ENCODE measurements at places on chromosomes 3 and 15. TPM values are rescaled to one million over a fixed set of nuclear protein-coding genes. Genes with fewer than 3 reads are reported as not detected.

DNA sequence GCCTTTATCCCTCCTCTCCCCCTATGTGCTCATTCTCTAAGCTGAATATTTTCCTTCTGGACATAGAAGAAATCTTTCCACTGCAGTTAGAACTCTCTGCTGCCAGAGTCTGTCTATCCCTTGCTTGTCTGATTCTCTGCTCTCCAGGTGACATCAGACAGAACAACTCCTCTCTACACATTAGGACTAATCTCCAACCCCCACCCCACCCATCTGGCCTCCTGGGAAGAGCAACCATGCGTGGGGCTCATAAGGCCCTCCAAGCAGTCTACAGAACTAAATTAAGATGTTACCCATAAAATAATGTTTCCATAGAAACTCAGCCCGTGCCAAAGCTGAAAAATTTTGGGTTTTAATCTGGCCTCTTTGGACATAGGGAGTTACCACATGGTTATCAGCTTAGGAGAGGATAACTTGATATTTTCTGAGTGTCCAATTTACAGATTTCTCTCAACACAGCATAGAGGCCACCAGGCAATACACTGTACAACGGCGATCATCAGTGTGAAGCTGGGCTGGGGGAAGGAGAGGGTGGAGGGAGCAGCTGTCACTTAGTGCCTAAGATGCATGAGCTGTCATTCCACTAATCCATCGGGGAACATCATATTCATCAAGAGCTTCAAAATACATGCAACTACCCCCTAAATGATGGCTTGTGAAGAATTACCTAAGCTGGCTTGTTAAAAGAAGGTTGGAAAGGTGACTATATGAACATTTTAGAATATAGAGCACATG, 199.4 kb downstream of the CLSTN2 start:
- DNase-seq: no peak

DNA sequence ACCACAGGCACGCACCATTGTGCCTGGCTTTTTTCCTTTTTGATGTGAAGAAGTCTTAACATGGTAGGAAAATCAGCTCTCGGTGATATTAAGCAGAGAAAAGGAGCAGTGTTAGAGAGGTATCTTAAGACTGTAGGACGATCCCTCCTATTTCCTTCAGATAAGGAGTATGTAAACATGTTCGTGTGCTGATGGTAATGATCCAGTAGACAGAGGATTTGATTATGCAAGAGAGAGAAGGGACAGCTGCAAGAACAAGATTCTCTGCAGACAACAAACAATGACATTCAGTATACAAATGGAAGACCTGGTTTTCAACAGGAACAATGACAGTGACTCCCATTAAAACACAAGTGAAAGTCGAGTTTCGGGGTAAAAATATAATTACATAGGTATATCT, 95.1 kb upstream of the MELTF start:
- DNase-seq: no peak

GRCh38 chr15:52733088-52733487, 53.9 kb upstream of the ATOSA start:
- DNase-seq: peak; percentile 11

DNA sequence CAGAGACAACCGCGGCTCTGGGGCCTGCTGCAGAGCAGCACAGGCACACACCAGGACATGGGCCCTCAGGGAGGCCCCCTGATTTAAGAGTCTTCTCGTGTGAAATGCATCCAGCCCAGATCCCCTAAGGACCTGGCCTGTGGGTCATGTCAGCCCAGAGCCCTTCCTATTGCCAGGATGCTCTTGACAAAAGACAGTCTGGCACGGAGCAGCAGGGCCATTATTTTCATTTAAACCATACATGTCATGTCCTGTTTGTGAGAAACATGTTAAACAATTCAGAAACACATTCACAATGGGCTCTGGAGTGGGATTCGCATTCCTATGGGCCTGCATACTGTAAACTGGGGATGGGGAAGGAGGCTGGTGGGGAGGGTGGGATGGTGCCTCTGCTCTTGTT, 367.4 kb upstream of the WNT5A start:
- peak; percentile 20 for DNase-seq

DNA sequence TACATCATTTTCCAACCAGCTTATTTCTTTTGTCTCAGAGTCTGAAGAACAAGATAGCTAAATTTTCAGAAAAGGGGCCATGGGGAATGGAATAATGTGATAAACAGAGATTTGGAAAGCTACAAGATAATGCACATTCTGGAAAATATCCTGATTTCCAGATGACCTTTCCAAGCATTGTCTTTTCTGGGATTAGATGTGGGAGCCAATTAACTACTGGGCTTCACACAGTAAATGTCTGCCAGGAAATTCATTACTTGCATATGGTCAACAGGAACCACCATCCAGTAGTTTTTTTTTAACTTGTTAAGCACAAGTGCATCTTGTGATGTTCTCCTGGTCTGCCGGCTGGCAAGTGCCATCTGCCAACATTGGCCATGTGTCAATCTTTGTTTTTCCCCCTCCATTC, 131.1 kb upstream of the BFSP2 start:
- peak; percentile 94 for DNase-seq

GRCh38 chr15:80615361-80615736, 79.8 kb upstream of the ABHD17C start:
- DNase-seq: no peak

- no peak for DNase-seq
These were observed 17.2 kb downstream of the PRKCD start for GRCh38 chr3:53178246-53178645.

- DNase-seq: peak; percentile 50
These were observed 34.8 kb downstream of the LMCD1 start for GRCh38 chr3:8536096-8537056.

DNA sequence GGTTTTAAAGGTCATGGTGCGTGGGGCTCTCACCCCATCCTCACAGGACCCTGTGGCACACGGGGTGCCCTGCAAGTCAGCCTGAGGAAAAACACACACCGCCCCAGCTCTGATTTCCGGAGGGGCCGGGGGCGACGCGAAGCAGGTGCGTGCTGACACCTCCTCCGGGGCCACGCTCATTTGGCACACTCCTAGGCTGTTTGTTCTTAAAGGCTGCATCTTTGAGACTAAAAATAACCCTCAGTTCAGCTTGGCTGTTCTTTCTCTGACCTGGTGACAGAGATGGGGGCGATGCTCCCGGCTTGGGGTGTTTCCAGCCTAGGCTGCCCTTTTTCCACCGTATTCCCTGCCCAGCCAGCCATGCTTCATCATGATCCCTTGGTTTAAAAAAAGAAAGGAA, 141.5 kb upstream of the TPM1 start:
- no peak for DNase-seq

- DNase-seq: no peak
These were observed 9.0 kb downstream of the MYD88 start for GRCh38 chr3:38147421-38147820.

DNA sequence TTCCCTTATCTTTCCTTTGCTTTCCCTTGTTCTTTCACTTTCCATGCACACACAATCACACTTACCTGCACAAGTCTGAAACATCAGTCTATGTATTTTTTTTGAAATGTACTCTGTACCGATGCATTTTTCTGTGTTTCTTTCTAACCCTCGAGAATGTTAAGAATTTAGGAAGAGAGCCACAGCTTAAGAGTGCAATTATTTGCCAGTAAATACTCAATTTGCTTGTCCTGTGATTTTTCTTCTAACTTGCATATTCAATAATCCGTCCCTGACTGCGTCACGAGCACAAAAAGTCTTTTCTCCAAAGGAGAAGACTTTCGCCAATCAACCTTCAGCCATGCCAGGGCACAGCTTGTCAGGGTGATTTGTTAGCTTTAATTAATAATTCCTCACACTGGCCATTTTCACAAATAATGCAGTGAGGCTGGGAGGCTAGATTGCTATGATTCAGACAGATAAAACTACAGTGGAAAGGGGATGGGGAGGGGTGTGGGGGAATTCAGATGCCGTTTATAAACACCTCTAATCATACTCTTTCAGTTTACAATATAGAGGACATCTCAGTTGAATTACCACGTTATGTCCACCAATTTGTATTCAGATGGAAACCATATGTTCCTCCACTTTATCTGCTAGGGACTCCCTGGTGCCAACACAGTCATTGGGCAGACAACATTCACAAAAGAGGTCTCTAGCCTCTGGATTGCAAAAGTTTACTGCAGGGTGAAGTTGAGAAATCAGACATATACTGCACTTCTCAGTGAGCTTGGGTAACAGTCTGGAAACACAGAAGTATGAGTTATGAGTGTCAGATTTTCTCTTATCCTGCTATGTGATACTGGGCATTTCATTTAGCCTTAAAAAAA, 388.0 kb downstream of the ZBTB20 start:
- peak; percentile 27 for DNase-seq

DNA sequence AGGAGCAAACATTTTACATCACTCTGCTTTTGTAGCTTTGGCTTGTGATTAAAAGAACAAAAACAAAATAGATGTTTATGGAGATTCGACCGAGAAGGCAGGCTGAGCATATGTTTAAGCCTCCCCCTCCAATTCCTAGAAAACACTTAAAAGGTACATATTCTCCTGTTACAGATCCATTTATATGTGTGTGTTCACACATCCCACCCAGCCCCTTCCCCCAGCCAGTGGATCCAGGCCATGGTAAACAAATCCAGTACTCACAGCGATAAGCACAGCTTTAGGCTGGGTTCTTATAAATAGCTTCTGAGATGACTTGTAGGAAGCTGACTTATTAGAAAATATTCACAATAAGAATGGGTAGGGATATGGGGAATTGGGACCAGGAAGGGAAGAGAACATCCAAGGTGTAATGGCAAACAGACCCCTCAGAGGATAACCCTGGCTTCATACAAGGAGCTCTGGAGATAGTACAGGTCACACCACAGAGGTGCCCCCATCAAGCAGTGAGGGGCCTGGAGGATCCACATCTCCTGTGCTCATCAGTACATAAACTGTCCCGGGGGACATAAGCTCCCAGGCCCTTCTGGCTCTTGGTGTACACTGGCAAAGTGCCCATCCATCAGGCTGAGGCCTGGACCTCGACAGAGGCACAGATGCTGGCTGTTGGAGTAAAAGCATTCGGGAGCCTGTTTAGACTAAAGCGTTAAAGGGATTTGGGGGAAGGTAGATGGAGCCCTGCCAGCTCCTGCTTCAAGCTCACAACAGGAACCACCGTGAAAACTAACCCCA, 70.0 kb upstream of the UBE2E1 start:
- no peak for DNase-seq

DNA sequence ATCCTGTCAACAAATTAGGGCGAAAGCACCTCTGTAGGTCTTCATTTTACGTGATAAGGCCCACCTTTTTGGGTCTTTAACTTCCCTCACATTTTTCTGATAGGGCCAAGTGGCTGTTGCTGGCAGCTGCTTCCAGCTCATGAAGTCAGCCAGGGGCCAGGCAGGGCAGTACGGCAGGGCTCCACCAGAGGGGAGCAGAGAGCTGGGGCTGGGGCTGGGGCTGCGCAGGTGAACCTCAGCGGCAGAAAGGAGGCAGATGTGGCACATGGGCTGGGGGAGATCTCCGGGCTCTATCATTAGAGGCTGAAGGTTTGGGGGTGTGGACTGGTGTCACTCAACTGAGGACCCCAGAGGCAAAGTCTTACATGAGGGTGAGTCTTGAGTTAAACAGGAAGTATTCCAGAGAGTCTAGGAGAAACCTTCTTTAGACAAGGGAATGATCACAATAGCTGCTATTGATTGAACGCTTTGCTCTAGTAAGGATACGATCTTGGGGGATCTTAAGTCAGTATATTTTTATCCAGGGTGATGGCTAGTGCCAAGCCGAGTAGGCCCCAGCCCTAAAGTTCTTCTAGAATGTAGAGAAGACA, 62.8 kb upstream of the MEX3B start:
- DNase-seq: no peak

GRCh38 chr15:91051248-91051647, 28.9 kb upstream of the VPS33B start:
- no peak for DNase-seq

DNA sequence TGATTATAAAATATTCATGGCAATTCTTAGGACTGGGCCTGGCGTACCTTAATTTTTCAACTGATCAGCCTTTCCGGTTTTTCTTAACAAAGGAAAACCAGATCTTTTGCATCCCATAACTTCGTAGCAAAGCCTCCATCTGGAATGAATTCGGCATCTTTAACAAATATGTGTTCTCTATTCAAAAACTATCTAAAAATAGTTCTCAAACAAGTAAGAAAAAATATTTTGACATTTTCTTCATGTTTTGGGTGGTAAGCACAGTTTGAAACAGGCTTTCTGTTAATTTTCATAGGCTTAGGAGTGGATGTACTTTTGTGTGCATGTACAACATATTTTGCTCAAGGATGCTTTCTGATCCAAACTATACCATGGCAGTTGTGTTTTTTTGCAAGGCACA, 55.1 kb downstream of the RBMS3 start:
- DNase-seq: peak; percentile 72

DNA sequence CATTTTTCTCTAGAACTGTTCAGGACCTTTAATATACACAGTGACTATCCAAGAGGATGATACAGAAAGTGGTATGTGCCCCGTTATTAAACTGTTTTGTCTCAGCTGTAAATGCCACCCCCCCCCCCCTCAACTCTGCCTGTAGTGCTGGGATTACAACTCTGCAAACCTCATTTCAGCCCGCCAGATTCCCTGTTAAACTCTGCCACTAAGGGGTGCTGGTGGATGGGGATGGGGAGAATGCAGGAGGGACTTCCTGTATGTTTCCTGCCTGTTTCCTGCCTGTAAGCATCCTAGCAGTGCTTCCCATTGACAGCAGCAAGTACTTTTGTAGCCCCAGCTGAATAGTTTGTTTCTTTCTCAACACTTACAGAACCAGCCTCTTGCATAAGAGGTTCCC, 301.7 kb upstream of the RORA start:
- no peak for DNase-seq

DNA sequence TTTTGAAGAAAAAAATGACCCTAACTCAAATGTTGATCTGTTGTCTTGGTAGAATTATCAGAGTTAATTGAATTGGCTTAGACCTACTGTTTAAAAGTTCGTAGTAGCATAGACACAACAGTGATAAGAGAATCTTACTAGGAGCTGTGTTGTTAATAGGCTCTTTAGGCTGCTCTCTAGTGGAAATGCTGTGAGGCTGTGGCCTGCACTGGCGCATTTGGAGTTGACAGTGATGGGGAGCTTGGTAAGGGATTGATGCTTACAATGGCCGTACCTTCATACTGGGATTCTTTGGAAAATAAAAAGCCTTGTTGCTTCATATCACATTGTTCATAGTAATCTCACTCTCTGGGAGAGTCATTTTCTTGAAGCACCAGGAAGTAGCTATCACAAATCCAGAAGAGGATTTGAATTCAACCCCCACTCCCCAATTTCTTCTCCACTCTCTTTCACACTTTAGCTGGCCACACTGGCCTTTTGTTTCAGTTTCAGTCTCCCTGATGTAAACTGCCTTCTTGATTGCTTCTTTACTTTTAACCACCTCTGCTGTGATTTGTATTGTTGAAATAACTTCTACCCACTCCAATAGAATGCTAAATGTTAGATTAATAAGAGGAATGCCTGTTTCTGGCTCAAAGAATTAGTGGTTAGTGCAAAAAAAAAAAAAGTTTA, 56.6 kb downstream of the CEP63 start:
- no peak for DNase-seq

FGF12 gene
- total RNA-seq: 3.0 TPM

GPR27 gene
- total RNA-seq: 1.5 TPM

GPR171 gene
- total RNA-seq: 0.04 TPM

RPP25 gene
- total RNA-seq: 1.7 TPM

UPK1B gene
- total RNA-seq: not detected

TMCO5A gene
- total RNA-seq: not detected

SPPL2A gene
- total RNA-seq: 67.7 TPM
